WTC11 (cell line): ENCODE measurements at places on chromosomes 5 and 9. TPM values are rescaled to one million over a fixed set of nuclear protein-coding genes. Genes with fewer than 3 reads are reported as not detected.

The PROP1 gene
- not detected in 3 replicates for total RNA-seq

The NELFB gene
- total RNA-seq = 93.7 to 95.0 TPM (median 94.7 TPM) in 3 replicates

The CCDC127 gene
- 5.3 to 8.4 TPM (median 6.3 TPM) in 3 replicates for total RNA-seq

The ODF2 gene
- 29.3 to 31.9 TPM (median 29.9 TPM) in 3 replicates for total RNA-seq

The BHMT gene
- 1.1 to 1.2 TPM (median 1.1 TPM) in 3 replicates for total RNA-seq

The GARIN3 gene
- not detected in 3 replicates for total RNA-seq

The PCDHB16 gene
- total RNA-seq = 3.5 to 4.1 TPM (median 3.7 TPM) in 3 replicates

The SLCO6A1 gene
- 0.39 to 0.64 TPM (median 0.42 TPM) in 3 replicates for total RNA-seq

The PLK2 gene
- 26.3 to 37.1 TPM (median 29.1 TPM) in 3 replicates for total RNA-seq

The SMIM33 gene
- total RNA-seq = not detected in 3 replicates

The PKD2L2 gene
- total RNA-seq = 0.21 TPM in 1 of 3 replicates, not detected in the others

The LEAP2 gene
- 1.9 to 2.4 TPM (median 2.0 TPM) in 3 replicates for total RNA-seq

The FOXD4L3 gene
- not detected in 3 replicates for total RNA-seq

The CARD9 gene
- total RNA-seq = 0.76 to 0.96 TPM (median 0.96 TPM) in 3 replicates

The DNM1 gene
- total RNA-seq = 79.0 to 105 TPM (median 92.4 TPM) in 3 replicates

The SLC22A4 gene
- 0.34 to 0.50 TPM (median 0.35 TPM) in 3 replicates for total RNA-seq

The FOXD4L6 gene
- total RNA-seq = not detected in 3 replicates

The LCP2 gene
- total RNA-seq = 0.37 to 0.73 TPM (median 0.72 TPM) in 3 replicates

The MIER3 gene
- total RNA-seq = 27.5 to 27.8 TPM (median 27.8 TPM) in 3 replicates

The PCAT7 gene
- 6.5 to 7.4 TPM (median 7.4 TPM) in 3 replicates for total RNA-seq

The CCDC152 gene
- total RNA-seq = 15.1 to 19.0 TPM (median 18.8 TPM) in 3 replicates

The SLC6A19 gene
- total RNA-seq = 0.04 to 0.05 TPM in 2 of 3 replicates, not detected in the other

The SLIT3 gene
- total RNA-seq = 1.9 to 2.7 TPM (median 2.3 TPM) in 3 replicates

The AGXT2 gene
- not detected in 3 replicates for total RNA-seq

The SARDH gene
- total RNA-seq = 8.5 to 15.2 TPM (median 13.7 TPM) in 3 replicates

The C7 gene
- total RNA-seq = 1.4 to 4.5 TPM (median 1.4 TPM) in 3 replicates

The CDKN2B gene
- total RNA-seq = 0.13 to 0.73 TPM (median 0.46 TPM) in 3 replicates

The NUTM2G gene
- total RNA-seq = 0.14 to 0.50 TPM (median 0.27 TPM) in 3 replicates
